CD4-positive, alpha-beta memory T cell (primary cell): ENCODE measurements at places on chromosomes 3 and 15.

- peak; percentile 4 for DNase-seq
Observed at GRCh38 chr15:23642413-23643044, 5.1 kb downstream of the MAGEL2 start.

- DNase-seq = peak; percentile 6
Observed at GRCh38 chr3:114454551-114455251, 160.9 kb downstream of the TIGIT start.

- DNase-seq = no peak
Observed at GRCh38 chr3:119085070-119085439, 50.4 kb upstream of the IGSF11 start.

DNA sequence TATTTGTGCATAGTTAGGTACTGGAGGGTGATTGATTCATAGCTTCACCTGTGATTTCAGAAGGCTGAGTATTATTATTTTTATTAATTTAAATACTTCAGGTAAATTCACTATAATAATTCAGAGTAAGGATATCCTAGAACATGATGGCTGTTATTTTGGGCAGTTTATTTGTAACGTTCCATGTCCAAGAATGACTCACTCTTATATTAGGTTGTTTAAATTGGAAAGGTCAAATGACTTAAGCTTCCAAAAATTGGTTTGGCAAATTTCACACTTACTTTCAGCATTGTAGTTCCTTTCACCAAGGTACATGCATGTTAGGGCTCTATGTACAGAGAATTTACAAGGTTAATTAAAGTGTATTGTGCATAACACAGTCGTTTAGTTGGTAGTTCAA, 120.2 kb downstream of the EPHA3 start:
- no peak for DNase-seq

- no peak for DNase-seq
Observed at GRCh38 chr15:79991826-79992225, 20.8 kb upstream of the BCL2A1 start.

DNA sequence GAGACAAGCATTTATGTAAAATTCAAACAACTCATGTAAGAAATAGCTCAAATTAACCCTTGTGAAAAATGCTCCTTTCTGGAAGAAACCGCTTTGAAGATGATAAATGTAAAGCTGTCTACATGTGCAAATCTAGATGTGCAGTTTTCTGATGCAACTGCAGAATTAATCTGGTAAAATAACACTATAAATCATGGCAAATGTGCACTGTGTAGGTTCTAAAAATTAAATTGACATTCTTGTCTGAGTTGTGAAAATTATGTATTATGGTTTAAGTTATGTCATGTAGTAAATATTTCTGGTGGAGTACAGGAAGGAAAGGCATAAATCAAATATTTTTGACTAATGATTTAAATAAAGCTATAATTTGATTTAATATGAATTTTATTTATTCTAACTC, 678.1 kb upstream of the SEMA6D start:
- no peak for DNase-seq

DNA sequence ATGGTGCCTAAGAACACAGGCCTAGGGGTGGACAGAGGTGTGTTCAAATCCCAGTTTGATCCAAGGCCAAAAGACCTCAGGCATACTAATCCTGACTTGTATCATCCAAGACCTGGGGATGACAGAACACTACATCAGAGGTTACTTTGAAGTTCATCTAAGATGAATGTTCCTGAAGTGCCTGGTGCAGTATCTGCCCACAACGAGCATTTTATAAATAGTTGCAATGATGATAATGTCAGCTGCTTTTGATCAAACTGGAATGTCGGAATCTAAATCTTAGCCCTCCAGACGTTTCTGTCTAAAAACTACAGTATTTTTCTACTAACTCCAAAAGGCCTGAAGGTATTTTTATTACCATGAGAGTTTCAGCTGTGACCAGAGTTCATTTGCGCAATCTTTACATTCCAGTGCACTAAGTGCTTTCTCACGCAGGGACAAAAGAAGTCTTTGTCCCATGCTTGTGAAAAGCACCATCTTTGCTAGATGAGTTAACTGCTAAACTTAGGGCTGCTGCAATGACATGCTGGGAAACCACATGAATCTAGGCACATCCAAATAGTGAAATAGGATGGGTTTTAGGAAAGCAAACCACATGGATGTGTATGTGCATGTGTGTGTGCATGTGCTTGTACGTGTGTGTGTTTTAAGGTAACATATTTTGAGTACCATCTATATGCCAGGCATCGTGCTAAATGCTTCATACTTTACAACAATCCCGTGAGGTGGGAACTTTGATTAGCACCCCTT, 18.1 kb downstream of the ANXA2 start:
- DNase-seq = no peak

- peak; percentile 63 for DNase-seq
Observed at GRCh38 chr3:50436114-50436674, 67.2 kb downstream of the CACNA2D2 start.

DNA sequence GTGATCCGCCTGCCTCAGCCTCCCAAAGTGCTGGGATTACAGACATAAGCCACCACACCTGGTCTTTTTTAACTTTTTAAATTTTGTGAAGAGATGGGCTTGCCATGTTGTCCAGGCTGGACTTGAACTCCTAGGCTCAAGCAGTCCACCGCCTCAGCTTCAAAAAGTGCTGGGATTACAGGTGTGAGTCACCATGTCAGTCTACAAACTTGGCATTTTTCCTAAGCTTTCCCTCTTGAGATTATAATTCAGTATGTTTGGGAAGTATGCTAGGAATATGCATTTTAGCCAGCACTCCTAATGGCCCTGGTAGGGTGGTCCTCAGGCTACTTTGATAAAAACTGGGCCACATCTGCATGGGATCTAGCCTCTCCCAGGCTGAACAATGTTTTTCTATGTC, 4.4 kb downstream of the WDR73 start:
- DNase-seq = no peak

- no peak for DNase-seq
Observed at GRCh38 chr3:8210882-8211341, 290.7 kb upstream of the LMCD1 start.

GRCh38 chr15:66854012-66854965, 152.3 kb downstream of the SMAD6 start:
- no peak for DNase-seq

DNA sequence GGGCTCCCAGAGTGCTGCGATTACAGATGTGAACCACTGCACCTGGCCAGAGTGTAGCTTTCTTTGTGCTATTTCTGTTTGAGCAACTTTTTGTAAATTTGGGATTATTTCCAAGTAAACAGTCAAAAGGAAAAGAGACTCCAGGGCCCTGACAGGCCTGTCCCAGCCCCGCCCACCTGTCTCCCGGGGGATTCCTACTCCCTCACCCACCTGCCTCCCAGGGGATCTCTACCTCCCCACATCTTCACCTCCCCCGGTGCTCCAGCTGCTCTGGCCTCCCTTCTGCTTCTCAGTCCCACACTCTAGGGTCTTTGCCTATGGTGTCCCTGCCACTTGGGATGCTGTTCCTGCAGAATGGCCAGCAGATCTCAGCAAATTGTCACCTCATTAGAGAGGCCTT, 7.0 kb downstream of the RHCG start:
- DNase-seq = no peak

DNA sequence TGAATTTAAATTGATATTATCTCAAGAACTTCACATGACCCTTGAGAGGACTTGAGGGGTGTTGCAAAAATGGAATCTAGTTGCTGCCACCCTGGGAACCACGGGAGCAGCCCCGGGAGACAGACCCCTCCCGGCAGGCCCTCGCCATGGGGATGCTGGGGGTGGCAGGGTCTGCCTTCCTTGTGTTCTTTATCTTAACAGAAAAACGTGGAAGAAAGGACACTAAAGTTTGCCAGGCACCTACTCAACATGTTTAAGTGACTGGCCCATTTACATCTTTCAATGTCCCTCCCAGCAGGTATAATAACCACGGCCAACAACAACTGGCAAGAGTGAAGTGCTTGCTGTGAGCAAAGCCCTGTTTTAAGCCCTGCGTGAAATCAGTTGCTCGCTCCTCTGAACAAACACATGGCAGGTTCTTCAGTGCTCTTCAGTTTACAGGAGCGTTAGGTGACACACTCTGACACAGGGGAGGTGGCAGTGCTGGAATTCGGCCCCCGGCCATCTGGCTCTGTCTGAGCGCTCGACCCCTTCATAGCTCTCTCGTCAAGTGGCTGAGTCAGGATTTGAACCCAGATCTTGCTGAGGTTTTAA, 112.5 kb downstream of the ASB7 start:
- no peak for DNase-seq

- DNase-seq = no peak
Observed at GRCh38 chr3:160141485-160142185, 83.6 kb upstream of the C3orf80 start.

GRCh38 chr15:44035781-44036699, 159.0 kb downstream of the FRMD5 start:
- no peak for DNase-seq

DNA sequence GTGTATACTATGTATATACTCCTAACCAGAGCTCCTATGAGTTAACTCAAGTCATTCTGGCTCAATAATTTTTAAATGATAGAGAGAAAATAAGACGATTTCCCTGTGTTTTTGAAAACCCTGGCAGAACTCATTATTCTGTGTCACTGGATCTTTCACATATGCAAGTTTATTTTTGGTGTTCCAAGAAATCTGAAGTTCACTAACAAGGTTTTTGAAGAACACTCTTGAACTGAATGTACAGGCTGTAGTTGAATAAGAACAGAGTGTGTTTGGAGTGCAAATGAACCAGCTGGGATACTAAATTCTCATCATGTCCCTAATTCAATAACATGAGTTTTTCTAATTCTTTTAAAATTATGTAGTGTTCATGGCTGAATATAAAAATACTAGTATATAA, 466.9 kb upstream of the SUCLG2 start:
- no peak for DNase-seq

DNA sequence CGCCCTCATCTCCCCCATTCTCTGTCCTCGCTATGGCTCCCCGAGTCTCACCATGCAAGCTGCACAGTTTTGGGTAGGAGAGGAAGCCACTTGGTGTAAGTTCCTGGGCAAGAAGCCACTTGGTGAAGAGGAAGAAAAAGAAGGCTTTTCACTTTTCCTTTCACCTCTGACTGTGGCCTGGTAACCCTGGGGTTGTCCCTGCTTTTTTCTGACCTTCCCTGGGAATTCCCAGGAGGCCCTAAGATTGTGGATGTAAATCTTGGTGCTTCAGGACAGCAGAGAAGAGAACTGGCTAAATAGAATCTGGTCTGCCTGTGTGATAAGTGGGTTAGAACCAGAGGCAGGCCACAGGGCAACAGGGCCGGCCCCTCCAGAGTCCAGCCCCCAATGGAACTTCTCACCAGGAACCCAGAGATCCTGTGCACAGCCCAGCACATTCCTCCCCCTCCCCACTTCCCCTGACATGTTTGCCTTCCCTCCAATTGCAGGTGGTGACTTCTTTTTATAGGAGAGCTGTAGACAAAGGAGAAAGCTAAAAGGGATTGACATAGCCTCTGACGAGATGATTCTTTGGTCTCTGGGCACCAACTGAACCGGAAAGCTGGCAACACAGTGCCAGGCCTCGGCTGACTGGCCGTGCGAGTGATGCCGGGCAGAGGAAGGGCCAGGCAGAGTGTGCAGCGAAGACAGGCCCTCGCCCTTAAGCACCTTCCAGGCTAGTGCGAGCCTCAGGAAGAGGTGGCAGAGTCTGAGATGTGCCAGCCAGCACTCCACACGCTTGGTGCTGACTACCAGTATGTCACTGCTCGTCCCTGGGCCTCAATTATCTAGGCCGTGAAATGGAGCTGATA, 19.4 kb upstream of the SKOR1 start:
- DNase-seq = no peak

DNA sequence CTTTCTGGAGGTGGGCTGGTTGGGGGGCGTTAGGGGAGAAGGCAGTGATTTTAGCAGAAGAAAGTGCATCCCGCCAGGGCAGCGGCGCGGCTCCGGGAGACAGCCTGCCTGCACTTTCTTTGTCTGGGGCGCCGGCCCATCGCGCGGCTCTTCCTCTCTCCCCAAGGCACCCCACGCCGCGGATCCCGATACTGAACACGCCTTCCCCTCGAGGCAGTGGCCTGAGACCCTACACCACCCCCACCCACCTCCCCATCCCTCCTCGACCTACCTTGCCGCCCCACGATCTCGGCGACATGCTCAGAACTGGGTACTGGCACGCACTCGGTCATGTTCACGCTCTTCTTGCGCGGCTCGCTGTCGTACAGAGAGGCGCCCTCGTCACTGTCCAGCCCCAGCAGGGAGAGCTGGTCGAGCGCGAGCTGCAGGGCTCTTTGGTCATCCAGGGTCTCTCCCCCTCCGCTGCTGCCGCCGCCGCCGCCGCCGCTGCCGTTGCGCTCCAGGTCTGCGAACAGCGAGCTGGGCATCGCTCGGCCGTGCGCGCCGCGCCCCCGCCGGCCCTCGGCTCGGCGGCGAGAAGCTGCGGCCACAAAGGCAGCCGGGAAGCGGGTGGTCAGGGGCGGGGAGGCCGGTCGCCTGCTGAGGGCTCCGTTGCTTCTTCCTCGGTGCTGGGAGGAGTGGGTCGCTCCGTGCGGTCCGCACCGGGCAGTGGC, 483 bp downstream of the MEX3B start:
- peak; percentile 37 for DNase-seq

DNA sequence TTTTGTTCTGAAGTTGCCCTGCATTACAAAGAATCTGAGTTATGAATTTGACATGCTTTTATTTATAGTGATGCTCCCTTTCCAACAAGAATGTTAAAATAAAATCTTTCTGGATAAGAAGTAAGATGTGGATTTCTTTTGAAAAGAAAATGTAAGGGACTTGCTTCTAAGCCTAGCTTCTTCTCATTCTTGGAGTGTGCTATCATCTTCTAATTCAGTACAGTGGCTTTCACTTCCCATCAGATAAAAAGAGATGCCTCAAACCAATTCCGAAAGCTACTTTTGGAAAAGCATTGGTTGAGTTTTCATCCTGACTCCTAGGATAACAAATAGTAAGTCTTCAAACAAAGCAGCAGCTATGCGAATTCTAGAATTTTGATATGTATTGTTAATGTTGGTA, 197.0 kb upstream of the ZPLD1 start:
- DNase-seq = no peak

GRCh38 chr15:34795267-34796081, at the start of gene ACTC1:
TSS of gene ACTC1 (minus strand) at chr15:34795549. CDS start at chr15:34794808, 741 bp downstream.
- no peak for DNase-seq

DNA sequence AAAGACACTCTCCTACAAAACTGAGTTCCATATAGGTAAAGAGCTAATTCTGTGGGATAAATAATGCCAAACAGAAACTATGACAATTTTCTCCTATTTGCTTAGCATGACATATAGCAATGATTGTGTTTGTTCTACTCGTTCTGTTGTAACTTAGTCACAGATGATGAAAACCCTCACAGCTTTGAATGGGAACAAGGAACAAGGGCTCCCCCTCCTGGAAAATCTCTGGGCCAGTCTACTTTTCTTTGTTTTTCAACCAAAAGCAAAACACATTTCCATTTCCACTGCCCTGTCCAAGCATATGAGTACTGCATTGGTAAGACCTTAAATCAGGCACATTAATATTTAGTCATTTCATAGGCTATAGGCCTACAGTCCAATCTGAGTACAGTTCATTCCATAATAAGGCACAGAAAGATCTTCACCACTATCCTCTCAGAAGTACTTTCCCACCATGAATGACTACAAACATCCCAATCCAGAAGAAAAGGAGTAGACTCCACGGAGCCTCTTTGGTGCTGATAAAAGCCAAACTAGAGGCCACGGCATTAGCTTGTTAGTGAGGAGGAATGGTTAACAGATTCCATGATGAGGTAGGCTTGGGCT, 67.1 kb downstream of the ATP8B4 start:
- no peak for DNase-seq
